ENCODE measurements at places on chromosomes 7 and 10. TPM values are rescaled to one million over a fixed set of nuclear protein-coding genes. Genes with fewer than 3 reads are reported as not detected.

DNA sequence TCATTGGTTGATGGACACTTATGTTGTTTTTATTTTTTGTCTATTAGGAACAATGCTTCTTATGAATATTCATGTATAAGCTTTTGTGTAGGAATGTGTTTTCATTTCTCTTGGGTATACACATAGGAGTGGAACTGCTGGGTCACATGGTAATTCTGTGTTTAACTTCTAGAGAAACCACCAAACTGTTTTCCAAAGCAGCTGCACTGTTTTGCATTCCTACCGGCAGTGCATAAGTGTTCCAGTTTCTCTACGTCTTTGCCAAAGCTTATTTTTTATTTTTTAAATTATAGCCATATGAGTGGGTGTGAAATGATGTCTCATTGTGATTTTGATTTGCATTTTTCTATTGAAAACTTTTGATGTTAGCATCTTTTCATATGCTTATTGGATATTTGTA, 51.3 kb downstream of the ADK start:
- no peak overlapping the region for H3K27ac ChIP-seq
- H3K36me3 ChIP-seq: peaks cover 7% of the 10 kb centered on the region
- DNase-seq: no peak
- H3K27me3 ChIP-seq: no peaks in the 10 kb centered on the region
- H3K4me1 ChIP-seq: no peaks in the 10 kb centered on the region

GRCh38 chr7:138610671-138611170, 90.4 kb downstream of the SVOPL start:
- DNase-seq: peak; percentile 52
- H3K27ac ChIP-seq: no peak overlapping the region
- no peaks in the 10 kb centered on the region for H3K27me3 ChIP-seq

DNA sequence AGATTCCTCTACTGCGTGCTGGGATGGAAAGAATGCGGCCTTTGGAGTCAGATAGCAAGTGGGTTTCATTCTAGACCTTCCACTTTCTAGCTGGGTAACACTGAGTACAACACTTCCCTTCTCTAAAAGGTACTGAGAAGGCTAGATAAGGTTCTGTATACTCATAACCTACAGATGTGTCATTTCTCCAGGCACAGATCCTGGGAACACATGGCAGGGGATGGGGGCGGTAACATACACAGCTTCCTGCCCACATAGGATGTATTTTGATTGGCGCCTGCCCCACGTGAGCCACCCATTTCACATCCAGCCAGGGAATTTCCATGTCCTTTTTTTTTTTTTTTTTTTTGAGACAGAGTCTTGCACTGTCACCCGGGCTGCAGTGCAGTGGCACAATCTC, 31.8 kb downstream of the KLRG2 start:
- no peak overlapping the region for H3K4me3 ChIP-seq

DNA sequence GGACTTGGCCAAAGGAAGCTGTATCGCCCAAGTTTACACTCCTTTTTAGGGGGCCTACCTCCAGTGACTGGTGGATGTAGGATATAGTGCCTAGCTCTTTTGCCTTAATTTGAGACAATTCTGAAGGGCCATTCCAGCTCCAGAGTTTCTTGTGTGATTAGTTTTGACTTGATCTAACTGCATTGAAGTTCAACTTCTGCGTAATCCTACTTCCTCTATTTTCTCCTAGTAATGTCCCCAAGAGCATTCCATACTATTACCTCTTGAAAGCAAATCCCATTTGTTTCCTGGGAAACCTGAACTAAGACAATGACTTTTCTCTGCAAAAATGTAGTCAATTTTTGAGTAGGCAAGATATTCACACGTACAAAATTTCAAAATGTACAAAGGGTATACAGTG, 4.7 kb upstream of the H2AZ2 start:
- no peak overlapping the region for H3K4me3 ChIP-seq
- H3K36me3 ChIP-seq: no peaks in the 10 kb centered on the region
- DNase-seq: no peak
- no peaks in the 10 kb centered on the region for H3K27me3 ChIP-seq

- no peaks in the 10 kb centered on the region for H3K36me3 ChIP-seq
- no peak overlapping the region for H3K27ac ChIP-seq
- peaks cover 56% of the 10 kb centered on the region for H3K27me3 ChIP-seq
- H3K4me1 ChIP-seq: no peaks in the 10 kb centered on the region
Observed at GRCh38 chr10:117152668-117153067, 14.6 kb upstream of the VAX1 start.

The SSC4D gene
- total RNA-seq: 1.7 TPM

The ADCYAP1R1 gene
- total RNA-seq: 2.9 TPM

The CYP2W1 gene
- total RNA-seq: not detected

DNA sequence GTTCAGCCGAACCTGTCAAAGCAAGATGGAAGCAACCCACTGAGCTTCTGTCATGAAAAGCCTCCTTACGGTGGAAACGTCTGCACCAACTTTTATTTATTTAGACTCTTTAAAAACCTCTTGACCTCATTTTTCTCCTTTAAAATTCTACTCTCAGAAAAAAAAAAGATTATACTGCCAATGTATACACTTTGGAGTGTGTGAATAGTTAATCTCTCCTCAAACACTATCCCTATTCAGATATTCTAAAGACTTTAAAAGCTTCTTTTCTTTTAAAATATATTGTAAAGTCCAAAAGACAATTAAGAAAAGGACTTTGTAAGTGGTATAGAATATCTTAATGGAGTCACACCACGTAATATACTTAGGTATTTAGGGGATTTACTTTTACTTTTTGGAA, 335.2 kb upstream of the SEMA3D start:
- DNase-seq: no peak
- H3K27ac ChIP-seq: no peak overlapping the region
- H3K4me3 ChIP-seq: no peak overlapping the region
- no peaks in the 10 kb centered on the region for H3K27me3 ChIP-seq
- no peaks in the 10 kb centered on the region for H3K36me3 ChIP-seq
- no peaks in the 10 kb centered on the region for H3K4me1 ChIP-seq

The SPDYE2B gene
- total RNA-seq: not detected

- H3K36me3 ChIP-seq: no peaks in the 10 kb centered on the region
- H3K4me1 ChIP-seq: peaks cover 25% of the 10 kb centered on the region
- peak overlapping the region; percentile 18 for H3K4me3 ChIP-seq
- H3K27ac ChIP-seq: no peak overlapping the region
- peaks cover 99% of the 10 kb centered on the region for H3K27me3 ChIP-seq
- DNase-seq: peak; percentile 76
Observed at GRCh38 chr7:27179503-27180430, 5.3 kb downstream of the HOXA11 start.

DNA sequence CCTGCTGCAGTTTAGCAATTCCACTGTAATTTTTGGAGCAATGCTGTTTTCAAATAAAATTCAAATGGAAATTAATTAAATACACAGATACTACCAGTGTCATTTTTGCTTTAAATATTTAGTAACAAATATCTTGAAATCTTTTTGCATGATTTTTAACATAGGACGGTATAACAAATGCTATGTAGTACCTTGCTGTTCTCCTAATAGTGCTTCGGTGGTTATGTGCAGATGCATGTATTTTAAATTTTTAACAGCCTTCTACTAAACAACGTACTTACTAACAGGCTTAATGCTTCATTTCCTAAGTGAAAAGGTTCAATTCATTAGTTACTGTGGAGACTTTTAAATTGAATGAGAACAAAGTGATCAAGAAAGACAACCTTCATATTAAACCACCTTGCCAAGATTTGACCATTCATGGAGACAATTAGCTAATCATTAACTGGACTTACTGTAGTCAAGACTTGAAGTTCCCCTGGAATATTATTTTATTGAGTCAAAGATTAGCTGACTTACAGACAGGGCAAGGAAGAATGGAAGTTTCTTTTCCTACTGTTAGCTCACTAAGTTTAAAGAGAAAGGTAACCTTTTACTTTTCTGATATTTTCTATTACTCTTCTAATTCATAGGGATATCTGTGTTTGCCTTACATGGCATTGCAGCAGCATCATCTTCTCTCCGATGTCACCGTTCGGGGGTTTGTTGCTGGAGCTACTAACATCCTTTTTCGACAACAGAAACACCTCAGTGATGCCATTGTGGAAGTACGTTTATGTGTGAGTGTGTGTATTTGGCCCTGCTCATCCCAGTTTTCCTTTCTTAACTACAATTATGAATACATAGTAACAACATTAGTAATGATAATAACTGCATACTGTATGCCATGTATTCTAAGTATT, 74.3 kb downstream of the AVL9 start:
- peaks cover 67% of the 10 kb centered on the region for H3K36me3 ChIP-seq
- H3K4me3 ChIP-seq: no peak overlapping the region
- no peak for DNase-seq
- H3K4me1 ChIP-seq: no peaks in the 10 kb centered on the region

DNA sequence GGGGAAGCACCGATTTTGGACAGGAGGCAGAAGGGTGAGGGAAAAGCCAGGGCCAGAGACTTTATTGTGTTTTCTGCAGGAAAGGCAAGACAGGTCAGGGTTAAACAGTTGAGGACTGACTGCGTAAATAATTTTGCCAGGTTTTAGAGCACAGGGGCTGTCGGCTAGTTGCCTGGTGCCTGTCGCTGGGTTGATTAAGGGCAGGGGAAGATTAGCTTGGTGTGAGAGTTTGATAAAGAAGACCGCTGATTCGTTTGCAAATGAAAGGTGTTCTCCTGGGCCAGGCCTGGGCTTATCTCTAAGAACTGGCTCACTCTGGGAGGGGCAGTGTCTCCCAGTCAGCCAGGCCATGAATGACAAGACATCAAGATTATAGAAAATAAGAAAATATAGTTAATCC, 75.6 kb downstream of the SLC37A3 start:
- DNase-seq: no peak
- peaks cover 10% of the 10 kb centered on the region for H3K4me1 ChIP-seq
- no peaks in the 10 kb centered on the region for H3K27me3 ChIP-seq
- no peaks in the 10 kb centered on the region for H3K36me3 ChIP-seq
- H3K27ac ChIP-seq: no peak overlapping the region

GRCh38 chr7:22669692-22670421, 57.1 kb upstream of the IL6 start:
- no peak for DNase-seq
- no peaks in the 10 kb centered on the region for H3K27me3 ChIP-seq
- peaks cover 4% of the 10 kb centered on the region for H3K4me1 ChIP-seq

The CRTAC1 gene
- total RNA-seq: 123 TPM

DNA sequence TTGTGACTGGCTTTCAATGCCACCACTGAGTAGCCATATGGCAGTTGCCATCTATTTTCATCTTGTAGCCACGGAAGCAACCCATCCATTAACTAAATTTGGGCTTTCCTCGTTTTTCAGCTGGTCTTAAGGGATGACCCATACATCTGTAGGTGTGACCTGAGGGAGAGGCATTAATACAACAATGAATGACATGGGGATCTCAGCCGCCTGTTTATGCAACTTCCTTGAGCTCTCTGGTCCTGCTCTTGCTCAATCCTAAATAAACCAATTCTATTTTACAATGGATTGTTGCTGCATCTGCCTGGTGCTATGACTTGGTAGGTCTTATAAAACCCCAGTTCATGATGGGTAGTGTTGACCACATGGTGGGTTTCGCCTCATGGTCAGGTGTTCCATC, 21.9 kb upstream of the ADAM22 start:
- no peaks in the 10 kb centered on the region for H3K4me1 ChIP-seq
- H3K27ac ChIP-seq: no peak overlapping the region
- no peaks in the 10 kb centered on the region for H3K27me3 ChIP-seq
- H3K4me3 ChIP-seq: no peak overlapping the region
- H3K36me3 ChIP-seq: no peaks in the 10 kb centered on the region

GRCh38 chr10:89339875-89340274, 12.1 kb downstream of the IFIT3 start:
- no peaks in the 10 kb centered on the region for H3K27me3 ChIP-seq
- DNase-seq: no peak
- no peak overlapping the region for H3K27ac ChIP-seq
- H3K4me3 ChIP-seq: no peak overlapping the region
